NCI-H446 (cell line): ENCODE measurements at places on chromosomes 1 and 21.

DNA sequence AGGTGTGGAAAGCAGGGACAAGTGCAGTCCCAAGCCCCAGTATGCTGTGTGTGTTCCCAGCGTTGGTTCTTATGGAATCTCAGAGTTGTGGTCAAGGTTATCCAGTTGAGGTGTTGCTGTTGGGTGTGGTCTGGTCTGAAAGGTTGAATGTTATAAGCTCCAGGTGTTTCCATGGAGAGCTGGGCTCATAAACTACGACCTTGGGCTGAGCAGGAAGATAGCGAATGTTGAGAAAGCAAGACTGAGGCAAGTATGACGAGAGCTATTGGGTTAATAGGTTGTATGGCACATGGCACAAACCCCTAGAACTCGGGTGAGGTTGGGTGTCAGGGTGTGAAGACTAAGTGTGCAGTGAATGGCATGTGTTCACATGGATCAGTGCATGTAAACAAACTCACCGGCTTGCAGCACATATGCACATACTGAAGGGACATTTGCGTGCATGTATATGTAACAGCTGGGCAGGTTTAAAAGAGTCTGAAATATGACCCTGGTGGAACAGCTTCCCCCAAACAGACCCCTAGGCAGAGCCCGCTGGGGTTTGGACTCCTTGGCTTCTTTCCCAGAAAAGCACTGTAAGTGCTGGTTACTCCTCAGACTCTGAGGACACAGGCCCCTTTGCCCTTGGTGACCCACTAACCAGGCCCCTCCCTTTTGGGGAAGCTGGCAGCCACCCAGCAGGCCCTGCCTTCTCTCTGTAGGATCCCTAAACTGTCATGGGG is 117.5 kb downstream of the NAV1 start:
- DNase-seq, result peak; percentile 78

DNA sequence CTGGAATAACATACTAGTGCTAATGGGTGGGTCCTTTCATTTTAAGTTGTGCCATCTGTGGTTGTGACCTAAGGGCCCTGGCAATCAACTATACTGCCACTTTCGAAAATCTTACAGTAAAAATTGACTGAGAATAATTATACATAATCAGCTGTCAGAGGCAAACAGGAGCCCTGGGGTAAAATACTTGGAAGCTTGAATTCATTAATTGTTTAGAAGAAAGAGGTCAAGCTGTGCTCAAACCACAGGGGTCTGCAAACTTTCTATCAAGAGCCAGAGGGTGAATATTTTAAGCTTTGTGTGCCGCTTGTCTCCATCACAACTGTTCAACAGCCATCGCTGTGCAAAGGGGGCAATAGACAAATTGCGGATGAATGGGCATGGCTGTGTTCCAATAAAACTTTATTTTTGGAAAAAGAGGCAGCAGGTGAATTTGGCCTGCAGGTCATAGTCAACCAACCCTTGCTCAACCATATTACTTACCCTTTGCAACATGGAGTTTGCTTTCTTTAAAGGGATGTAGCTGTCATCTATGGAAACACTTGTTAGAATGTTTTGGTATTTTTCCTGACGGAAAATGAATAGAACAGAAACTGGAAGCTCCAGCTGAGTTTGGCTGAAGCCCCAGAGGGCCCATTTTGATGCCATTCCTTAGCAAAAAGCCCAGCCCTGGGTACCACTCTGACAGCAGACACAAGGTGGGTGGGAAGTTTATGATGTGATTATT is 35.7 kb upstream of the USP1 start:
- no peak for DNase-seq

DNA sequence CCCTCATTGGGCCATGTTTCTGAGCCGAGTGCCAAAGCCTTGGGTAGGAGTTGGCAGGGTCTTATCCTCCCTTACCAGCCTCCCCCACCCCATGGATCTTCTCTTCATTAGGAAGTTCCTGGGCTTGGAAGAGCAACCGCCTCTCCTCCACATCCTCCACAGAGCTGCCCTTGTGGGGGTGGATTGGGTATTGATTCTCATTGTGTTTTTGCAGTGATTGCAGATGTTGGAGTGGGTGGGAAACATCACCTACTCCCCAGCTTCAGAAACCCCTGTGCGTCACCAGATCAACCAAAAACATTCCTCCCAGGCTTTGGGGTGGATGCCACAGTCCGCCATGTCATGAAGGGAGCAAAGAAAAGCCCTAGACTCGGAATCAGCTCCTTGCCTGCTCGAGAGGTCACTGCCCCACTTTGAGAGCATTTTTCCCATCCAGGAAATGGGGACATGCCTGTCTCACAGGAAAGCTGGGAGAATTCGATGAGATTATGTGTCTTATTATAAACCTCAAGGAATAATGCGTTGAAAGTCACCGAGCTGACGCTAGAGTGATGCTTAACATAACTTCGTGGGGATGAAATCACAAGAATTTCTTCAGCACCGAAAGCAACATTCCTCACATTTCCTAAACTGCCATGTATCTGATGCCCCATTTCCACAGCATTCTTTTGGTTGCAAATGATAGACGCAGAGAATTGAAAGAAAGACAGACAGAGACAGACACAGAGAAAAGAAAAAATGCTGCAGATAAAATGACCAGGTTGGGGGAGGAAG is 44.7 kb upstream of the ZBTB40 start:
- no peak for DNase-seq

GRCh38 chr1:158771950-158772866 is at the start of gene OR6N1:
TSS of gene OR6N1 (minus strand) at chr1:158772195. CDS start at chr1:158766682, 5,513 bp downstream.
- DNase-seq, result no peak

GRCh38 chr1:185788386-185788785 is 54.2 kb downstream of the HMCN1 start:
- no peak for DNase-seq

- DNase-seq, result peak; percentile 42
Observed at GRCh38 chr1:114428083-114428754, 82.8 kb downstream of the TRIM33 start.

DNA sequence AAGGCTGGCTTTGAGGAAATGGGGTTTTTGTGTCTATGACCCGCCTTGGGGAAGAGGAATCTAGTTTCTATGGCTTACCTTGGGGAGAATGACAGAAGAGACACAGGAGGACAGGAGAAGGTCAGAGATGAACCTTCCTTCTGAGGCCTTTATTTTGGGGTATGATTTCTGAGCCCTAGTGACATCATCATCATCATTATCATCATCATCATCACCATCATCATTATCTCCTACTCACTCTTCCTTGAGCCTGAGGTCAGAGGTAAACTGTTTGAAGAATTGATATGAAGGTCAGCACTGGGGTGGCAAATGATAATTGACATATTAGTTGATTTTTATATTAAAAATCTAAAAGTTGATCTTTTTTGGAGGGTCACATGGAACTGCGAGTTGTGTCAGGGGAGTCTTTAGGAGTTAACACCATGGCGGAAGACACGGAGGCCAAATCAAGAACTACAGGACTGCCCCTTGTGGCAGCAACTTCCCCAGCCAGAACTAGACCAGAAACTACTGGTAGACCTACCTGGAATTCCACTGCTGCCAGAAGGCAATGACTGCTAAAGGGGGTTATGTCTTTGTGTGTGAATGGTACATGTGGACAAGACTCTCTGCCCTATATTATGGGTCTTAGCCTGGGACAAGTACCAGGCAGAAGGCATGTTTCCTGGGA is 49.8 kb upstream of the WLS start:
- no peak for DNase-seq

DNA sequence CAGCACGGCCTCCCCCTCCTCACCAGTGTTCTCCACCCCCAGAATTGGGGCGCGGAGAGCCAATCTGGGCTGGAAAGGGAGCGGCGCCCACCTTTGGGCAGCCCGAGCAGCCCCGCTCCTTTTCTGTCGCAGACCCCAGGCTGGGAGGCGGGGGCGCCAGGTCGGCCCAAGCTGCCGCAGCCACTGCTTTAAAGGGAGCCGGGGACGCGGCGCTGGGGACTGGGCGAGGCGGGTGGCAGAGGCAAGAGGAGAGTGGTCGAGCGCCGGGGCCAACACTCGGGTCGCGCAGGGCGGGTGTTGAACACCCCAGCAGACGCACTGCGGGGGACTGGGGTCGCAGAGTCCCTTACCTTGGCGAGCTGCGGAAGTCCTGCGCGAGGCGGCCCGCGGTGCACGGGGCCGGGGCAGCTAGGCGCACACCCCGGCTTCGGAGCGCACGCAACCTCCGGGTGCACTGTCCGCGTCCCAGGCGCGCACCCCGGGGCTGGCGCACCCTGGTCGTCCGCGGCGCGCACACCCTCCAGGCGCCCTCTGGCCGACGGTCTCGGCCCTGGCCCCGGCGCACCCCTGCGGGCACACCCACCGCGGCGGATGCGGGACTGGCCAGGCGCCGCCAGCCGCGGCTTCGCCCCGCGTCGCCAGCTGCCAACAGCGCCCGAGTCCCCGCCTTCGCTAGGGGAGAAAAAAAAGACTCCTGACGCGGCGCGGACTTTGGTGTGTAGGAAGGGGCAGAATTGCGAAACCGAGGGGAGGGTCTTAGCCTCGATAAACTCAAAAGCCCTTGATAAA is at the start of gene KANK4:
KANK4 (minus strand) TSS at position 679 of the 789 bp plus-strand sequence. CDS start 37,870 bp downstream, outside the sequence.
- no peak for DNase-seq

- DNase-seq, result no peak
Observed at GRCh38 chr1:156868341-156868740, 7.7 kb downstream of the NTRK1 start.

DNA sequence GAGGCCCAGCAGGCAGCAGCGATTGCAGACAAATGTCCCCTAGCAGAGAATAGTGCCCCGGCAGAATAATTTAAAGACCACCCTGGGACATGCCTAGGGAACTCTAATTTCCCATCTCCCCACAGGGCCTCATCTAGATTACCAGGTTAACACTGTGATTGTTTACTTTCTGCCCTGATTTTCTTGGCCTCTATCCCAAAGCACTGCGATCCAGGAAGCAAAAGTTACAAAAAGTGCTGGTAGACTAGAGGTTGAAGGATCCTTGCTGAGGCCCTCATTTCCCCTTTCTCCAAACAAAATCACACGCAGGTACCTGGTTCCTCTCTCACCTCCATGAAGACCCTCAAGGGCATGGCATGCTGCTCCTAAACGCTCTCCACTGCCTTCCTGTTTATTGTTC is 229.7 kb downstream of the C1orf94 start:
- no peak for DNase-seq
